ENCODE measurements at places on chromosomes 4 and X.

- DNase-seq: no peak
Measured at GRCh38 chr4:122612540-122612939, 8.3 kb downstream of the IL21 start.

DNA sequence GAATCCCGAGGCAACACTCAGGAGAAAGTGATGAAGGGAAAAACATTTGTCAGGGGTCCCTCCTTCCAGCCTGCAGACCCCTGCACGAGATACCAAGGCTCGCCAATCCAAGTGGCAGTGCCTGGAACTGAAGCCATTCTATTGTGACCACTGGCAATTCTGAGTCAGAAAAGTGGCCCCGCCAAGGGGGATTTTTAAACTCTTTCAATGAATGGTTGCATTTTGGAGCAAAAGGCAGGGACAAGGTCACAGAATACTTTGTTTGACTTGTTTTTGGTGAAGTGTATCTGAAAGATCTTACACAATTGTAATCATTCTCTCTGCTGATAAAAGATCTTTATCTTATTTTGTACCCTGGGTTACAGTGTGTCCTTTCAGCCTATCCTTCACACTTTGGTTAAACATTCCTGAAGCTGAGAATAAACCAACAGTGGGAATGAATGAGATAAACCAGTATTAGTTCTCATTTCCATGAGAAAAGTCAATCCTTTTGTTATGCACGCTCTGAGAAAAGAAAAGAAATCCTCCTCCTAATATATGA, 115.9 kb upstream of the PDLIM3 start:
- DNase-seq: no peak

DNA sequence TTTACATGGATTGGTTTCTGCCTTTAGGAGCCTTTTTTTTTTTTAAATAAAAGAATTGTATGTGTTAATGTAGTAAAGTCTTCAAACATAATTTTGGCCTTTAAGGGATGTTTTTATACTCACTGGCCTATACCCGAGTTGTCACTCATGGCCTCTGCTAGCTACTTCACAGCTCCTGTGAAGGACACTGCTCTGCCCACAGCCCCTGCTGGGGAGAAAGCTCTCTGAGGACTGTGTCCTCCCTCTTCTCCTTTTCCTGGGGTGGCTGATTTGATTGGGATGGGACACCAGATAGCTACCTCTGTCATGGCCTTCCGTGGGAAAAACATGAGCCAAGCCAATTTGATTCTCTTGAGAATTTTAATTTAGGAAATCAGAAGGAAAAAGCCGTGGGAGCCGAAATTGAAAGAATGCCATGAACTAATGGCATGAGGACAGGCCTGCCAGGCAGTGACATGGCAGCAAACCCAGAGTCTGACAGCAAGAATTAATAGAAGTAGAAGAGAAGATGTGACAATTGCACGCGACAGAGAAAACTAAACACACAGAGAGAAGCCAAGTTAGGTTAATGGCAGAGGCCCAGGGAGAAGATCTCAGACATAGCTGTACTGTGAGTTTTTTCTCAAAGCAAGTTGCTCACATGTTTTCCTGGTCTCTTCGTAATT, 81.4 kb downstream of the ARHGAP10 start:
- DNase-seq: no peak

DNA sequence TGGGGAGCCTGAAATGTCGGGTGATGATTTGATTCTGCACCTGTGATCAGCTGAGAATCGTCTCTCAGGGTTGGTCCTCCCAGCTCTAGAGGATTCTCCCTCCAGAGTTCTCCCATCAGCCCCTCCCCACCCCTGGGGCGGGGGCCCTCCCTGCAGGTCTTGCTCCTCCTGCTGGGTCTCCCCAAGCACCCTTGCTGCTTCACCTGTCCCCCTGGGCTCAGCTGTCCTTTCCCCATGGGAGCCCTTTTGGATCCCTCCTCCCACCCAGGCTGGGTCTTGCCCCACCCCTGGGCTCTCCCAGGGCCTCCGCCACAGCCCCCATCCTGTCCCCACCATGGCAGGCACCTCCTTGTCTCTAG, 22.2 kb downstream of the PSAPL1 start:
- DNase-seq: no peak

DNA sequence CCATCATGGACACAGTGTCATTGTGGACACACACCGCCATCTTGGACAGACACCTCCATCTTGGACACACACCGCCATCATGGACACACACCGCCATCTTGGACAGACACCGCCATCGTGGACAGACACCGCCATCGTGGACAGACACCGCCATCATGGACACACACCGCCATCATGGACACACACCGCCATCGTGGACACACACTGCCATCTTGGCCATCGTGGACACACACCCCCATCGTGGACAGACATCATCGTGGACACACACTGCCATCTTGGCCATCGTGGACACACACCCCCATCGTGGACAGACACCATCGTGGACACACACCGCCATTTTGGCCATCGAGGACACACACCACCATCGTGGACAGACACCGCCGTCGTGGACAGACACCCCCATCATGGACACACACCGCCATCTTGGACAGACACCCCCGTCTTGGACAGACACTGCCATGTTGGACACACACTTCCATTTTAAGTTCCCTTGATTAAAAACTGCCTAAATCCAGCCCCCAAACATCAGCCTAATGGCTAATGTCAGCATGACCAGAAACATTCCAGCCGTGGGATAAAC, 9.1 kb downstream of the ASMTL start:
- no peak for DNase-seq

GRCh38 chrX:154714925-154715324, 36.0 kb downstream of the GAB3 start:
- DNase-seq: no peak

DNA sequence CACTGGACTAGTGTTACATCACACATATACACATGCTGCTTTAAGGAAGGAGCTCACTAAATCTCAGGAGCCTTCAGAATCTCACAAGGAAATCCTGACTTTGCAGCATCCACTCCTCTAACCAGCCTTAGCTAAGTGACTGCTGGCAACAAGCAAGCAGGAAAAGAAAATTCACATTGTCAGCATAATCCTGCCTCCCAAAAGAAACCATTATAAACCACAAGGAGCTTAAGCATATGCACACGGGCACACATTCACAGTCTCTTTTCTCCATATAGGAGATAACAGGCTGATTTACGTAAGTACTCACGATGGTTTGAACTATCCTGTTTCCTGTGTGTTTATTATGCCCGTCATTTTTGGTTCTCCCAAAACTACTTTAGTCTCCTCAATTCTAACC, 136.3 kb downstream of the TMEM144 start:
- DNase-seq: no peak

DNA sequence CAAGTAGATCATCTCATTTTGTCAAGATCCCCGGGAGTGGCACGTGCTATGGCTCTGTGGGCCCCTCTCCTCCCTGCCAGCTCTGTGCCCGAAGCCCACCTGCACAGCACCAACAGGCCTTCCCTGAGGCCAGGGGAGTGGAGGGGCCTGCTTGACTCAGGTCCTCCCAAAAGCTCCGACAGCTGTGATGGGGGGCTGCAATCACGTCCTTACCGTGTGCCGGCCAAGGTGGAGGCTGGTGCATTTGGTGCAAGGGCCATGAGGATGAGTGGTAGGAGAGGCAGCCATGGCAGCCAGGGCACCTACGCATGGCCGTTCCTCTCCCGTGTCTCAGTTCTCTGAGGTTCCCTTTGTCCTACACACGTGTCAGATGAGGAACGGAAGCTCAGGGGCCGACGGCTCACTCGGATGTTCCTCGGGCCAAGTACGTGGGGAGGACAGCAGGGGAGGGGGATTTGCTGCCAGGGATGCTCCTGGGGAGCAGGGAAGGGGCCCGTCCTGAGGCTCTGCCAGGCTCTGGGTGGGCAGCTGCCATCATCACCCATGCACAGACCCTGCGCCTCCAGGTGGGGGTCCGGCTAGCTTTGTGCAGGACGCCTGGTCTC, 95.8 kb downstream of the HMX1 start:
- no peak for DNase-seq

DNA sequence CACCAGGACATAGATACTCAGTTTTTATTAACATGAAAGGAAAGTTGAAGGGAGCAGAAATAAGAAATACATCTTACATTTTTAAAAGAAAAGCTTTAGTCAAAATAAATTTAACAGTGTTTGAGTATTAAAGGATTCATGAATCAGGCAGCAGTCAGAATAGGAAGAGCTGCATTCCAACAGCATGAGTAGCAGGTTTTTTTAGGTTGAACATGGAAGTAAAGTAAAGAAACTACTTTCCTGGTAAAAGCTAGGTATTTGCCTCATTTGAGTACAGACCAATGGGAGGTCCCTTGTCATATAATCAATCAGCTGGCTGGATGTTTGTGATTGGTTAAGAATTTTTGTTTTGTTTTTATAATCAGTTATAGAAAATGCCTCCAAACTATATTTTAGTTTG, 645.9 kb upstream of the INTU start:
- no peak for DNase-seq

- no peak for DNase-seq
Measured at GRCh38 chr4:134888156-134888555, 686.6 kb upstream of the PABPC4L start.

DNA sequence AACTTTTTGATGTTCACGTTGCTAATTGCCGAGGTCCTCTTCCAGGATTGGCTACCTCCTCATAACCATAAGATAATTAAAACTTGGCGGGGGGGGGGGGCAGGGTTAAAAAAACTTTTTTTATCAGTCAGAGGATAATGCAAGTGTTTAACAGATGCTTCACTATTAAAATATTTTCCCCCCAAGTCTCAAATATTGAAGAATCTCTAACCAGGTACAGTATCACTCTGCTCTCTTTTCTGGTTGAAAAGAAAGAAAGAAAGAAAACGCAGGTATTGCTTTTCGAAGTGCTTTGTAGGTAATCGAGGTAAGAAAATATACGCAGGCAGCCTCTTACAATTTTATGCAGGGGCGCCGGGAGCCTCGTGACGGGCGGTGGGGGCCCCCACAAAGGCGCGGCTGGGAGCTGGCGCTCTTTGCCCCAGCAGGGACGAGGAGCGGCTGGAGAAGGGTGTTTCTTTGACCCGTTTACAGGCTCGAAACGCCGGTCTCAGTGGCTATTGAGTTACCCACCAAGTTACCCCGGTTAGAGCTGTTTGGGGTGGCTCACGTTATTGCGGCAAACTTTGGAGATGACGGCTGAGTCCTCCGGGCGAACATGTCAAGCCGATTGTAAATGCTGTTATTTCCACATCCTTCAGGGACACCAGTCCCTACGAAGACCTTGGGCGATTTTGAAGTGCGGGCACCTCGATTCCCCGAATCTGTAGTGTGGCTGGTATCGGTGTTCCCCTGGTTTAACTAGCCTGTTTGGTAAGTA, 477 bp upstream of the HAND2 start:
- no peak for DNase-seq

GRCh38 chr4:1807332-1807777, 14.3 kb downstream of the FGFR3 start:
- DNase-seq: no peak

- no peak for DNase-seq
Measured at GRCh38 chr4:150619042-150619441, 37.1 kb downstream of the MAB21L2 start.

Data from stimulated activated CD8-positive, alpha-beta memory T cell treated with anti-CD3 and anti-CD28 coated beads, Interleukin-15, amount 100 ng/mL, for 4 hours (primary cell).